Endothelial cell (in vitro differentiated cells): ENCODE measurements at places on chromosomes 4 and X. TPM values are rescaled to one million over a fixed set of nuclear protein-coding genes. Genes with fewer than 3 reads are reported as not detected.

The ADGRL3 gene
- total RNA-seq: 44.8 TPM

The FHIP1A gene
- 2.4 TPM for total RNA-seq

The TEX13D gene
- total RNA-seq: not detected

GRCh38 chr4:33184657-33185290 is 2464.6 kb downstream of the PCDH7 start:
- no peak for DNase-seq

DNA sequence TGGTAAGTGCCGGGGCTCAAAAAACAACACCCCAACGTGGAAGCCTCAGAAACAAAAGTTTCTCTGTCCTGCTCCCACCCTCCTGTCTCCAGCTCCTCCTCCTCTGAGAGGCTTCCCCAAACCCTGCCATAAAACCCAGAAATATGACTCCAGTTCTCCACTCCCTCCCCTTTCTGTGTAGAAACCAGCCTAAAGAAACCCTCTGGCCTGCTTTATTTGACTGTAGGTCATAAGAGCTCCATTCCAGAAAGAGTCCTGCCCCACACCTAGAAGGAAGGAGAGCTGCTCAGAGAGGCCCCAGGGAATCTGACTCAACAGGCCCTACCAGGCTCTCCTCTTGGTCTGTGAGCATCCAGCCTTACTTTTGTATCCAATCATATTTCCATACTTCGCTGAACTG is 872 bp upstream of the S100P start:
- DNase-seq: no peak

GRCh38 chr4:76060506-76060905 is 14.0 kb upstream of the ART3 start:
- DNase-seq: no peak

DNA sequence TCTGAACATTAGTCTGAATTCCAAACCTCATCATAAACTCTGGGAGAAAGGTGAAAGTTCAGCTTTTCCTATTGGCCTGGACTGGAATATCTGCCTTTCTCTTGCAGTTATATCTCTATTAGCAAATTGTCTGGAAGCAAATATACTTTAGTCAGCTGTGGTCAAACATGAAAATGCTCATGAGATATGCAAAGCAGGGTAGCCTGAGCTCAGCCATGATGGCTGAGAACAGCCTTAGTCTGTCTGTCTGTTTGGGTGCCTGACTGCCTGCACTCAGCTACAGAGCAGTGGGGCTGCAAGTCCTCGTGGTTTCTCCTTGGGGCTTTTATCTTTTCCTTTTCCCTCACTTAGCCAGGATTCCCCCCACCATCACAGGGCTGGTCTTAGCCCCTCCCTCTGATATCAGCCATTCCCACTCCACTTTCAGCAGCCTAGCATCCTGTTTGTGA is 19.5 kb upstream of the PGRMC2 start:
- no peak for DNase-seq

GRCh38 chrX:5054852-5055251 is 1173.8 kb downstream of the NLGN4X start:
- no peak for DNase-seq

- DNase-seq: no peak
These were observed 644.4 kb downstream of the TRIML1 start for GRCh38 chr4:188783606-188784160.

GRCh38 chr4:74950200-74950599 is 17.3 kb downstream of the PARM1 start:
- DNase-seq: no peak

GRCh38 chr4:159512348-159512747 is 409.5 kb downstream of the RAPGEF2 start:
- no peak for DNase-seq

DNA sequence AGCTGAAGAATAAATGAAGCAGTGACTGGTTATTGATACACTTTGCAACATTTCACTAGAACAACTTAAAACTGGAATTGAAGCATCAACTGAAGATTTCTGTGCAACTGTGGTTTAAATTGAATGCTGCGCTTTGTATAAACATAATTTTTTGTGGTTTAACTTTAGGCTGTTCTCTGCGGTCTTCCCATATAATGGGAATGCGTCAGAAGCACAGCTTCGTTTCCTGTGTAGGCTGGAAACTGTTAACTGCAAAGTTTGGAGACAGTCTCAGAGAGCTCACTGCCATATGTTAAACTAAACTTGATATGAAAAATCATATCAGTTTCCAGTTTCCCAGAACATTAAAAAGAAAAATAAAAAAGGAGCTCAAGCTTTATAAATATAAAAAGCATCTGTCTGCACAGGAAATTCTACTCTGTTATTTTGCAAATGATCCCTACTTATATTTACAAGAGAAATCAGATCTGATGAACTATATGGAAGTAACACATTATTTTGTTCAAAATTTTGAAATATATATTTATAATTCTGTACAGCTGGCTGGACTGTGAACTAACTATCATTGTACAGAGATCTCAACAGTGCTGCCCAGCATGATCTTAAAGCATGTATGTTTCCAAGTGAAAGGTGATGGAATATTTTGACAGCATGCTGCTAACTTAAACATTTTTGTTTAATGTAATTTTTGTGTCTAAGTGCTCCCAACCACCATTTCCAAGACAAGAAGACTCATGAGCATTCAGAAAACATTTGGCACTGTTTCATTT is 139.9 kb downstream of the NDST3 start:
- no peak for DNase-seq

DNA sequence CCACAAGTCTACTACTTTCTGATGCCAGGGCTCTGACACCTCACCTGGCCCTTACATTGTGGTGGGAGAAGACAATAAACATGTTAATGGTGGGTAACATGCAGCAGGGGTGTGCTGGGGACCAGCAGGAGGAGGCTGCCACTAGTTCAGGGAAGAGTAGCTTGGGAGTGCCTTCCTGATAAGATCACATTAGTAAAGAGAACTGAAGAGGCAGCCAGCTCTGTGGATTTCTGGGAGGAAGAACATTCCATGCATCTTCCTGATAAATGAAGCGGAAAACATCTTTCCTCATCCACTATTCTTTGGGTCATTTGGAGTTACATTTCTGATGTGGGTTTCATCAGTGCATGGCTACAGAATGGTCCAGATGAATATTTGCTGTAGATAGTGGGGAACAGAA is 9.0 kb downstream of the RNF150 start:
- DNase-seq: no peak

- no peak for DNase-seq
These were observed 78.5 kb downstream of the ANXA3 start for GRCh38 chr4:78629991-78630541.

GRCh38 chrX:119669424-119670037 is 23.4 kb downstream of the SEPTIN6 start:
- DNase-seq: no peak
